Daoy (cell line): ENCODE measurements at places on chromosomes 13 and 19. TPM values are rescaled to one million over a fixed set of nuclear protein-coding genes. Genes with fewer than 3 reads are reported as not detected.

DNA sequence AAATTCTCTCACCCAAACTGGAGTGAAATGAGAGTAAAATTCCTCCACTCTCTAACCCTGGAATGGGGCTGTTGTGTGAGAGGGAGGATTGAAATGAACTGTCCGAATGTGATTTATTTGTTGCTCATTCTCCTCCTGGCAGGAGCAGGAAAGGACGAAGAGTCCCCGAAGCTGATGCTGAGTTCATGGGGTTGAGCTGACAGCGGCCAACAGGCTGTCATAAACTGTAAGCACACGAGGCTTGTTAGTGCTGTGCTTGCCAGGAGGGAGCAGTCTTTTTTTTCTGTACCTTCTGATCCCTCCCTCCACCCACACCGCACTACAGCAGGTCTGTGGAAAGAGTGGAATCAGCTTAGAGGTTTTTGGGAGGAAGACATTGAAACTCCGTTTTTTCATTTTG is 33.1 kb upstream of the ZNF331 start:
- DNase-seq, result no peak

- no peak for DNase-seq
These were observed 43.1 kb upstream of the CHST8 start for GRCh38 chr19:33578697-33579096.

- peak; percentile 95 for DNase-seq
These were observed 17.9 kb upstream of the EPHX3 start for GRCh38 chr19:15249972-15250639.

- DNase-seq, result no peak
These were observed 20.3 kb downstream of the ZC3H4 start for GRCh38 chr19:47093254-47093653.

DNA sequence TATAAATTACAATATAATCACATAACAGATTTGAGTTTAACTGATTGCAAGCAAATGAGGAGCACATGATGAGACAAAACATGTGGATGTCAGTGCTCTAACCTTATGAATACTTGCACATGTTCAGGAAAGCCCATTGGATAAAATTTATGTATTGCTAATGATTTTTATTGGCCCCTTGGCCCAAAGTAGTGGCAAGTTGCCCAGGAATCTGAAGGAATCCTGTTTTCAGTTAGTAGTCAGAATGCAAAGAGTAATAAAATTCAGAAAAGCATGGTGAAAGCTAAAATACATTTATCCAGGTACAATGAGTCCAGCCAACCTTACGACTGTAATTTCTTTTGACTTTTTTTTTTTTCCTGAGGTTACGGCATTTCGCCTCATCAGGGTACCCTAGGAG is 1539.4 kb downstream of the EFNB2 start:
- no peak for DNase-seq

DNA sequence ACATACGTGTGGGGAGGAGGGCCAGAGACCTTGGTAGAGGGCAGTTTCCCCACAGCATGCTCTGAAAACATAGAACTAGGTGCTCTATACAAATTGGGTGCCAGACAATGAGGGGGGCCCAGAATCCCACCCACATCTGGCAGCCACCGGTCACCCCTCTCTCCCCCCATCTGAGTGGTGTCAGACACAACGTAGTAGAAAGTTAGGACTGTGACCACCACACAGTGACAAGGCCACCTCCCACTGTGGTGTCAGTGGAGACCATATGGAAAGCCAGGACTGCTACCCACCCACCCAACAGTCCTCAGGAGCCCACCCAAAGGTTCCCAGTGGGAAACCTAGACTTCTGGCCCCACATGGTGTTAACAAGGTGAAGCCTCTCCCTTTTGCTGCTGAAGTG is 2.1 kb upstream of the ATP4B start:
- no peak for DNase-seq

GRCh38 chr13:32092496-32092895 is 60.9 kb downstream of the FRY start:
- DNase-seq, result no peak

DNA sequence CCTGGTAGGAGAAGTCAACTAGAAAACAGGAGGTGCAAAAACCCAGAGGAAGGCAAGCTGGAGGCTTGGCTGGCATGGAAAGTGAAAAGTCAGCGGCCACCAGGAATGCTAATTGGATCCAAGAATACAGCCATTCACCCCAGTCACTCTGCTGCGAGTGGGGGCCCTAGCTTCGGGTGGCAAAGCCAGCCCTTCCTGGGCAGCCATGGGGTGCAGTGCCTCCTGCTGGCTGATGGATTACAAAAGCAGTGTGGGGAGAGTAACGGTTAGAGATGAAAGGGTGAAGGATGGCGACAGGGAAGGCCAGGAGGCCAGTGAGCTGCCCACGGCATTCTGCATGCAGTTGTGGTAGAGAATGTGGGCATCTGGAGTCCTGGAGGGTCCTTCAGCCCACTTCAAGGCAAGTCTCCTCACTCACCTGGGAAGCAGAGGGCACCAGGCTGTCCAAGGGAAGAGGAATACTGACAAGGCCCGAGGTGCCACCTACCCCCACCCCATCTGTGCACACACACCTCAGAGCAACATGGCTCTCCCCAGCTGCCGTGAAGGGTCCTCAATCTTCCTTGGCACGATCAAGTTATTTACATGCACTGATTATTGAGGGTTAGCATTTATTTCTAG is 20.3 kb upstream of the EPHX3 start:
- peak; percentile 66 for DNase-seq

GRCh38 chr13:96646101-96646500 is 348.2 kb downstream of the OXGR1 start:
- DNase-seq, result no peak

- no peak for DNase-seq
These were observed 2.1 kb downstream of the CLEC4G start for GRCh38 chr19:7729831-7730285.

DNA sequence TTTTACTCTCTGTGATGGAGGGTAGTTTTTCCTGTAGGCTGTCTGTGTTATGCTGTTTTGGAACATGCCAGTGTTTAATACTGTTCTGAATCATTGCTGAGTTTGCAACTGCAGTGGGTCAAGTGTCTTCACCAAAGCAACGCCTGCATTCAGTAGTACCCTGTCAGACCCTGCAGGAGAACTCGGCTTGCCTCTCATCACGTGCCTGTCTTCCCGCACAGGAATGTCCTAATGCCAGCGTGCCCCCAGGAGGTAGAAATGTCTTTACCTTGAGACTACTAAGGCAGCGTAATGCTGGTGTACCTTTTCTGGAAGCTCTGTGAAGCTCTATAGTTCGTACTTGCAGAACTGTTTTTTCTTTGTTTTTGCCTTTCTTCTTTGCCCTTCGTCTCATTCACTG is 42.3 kb downstream of the POLR1D start:
- no peak for DNase-seq

The LINGO3 gene
- total RNA-seq, result 0.23 and 0.24 TPM in 2 replicates

The SLC25A41 gene
- not detected in 2 replicates for total RNA-seq

The TEAD2 gene
- 29.0 and 31.0 TPM in 2 replicates for total RNA-seq

The HPN gene
- not detected in 2 replicates for total RNA-seq

The PALM gene
- 1.1 and 7.7 TPM in 2 replicates for total RNA-seq

The SERTM1 gene
- total RNA-seq, result not detected in 2 replicates

The CGB3 gene
- 5.3 and 11.9 TPM in 2 replicates for total RNA-seq
